ENCODE measurements at places on chromosomes 2 and 18. TPM values are rescaled to one million over a fixed set of nuclear protein-coding genes. Genes with fewer than 3 reads are reported as not detected.

GRCh38 chr18:44518666-44519065 is 162.0 kb upstream of the SETBP1 start:
- no peak for DNase-seq

FNDC4 gene
- total RNA-seq, result 3.1 TPM

SNRNP27 gene
- total RNA-seq, result 37.5 TPM

AOX1 gene
- total RNA-seq, result 33.9 TPM

YES1 gene
- 52.2 TPM for total RNA-seq

DNA sequence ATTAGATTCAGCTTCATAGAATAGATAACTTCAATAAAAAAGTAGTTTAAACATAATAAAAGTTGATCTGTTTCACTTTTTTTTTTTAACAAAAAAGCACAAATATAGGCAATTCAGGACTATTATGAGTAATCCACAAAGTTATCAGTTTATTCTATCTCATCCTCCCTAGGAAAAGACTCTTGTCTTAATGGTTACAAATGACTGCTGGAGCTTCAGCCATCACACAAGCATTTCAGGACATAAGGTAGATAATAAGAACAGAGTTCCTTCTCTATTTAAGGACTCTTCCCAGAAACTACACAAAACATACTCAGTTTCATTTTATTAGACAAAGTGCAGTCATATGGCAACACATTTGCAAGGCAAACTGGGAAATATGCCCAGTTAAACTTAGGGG is 357.6 kb upstream of the SETBP1 start:
- no peak for DNase-seq

- peak; percentile 86 for DNase-seq
Observed at GRCh38 chr2:162073888-162074631, at the start of gene DPP4. DPP4 (minus strand) TSS chr2:162074215; CDS start chr2:162073981, 234 bp downstream.

CRACDL gene
- 8.0 TPM for total RNA-seq

GRCh38 chr18:1499265-1499664 is 594.6 kb downstream of the ADCYAP1 start:
- DNase-seq, result no peak

DNA sequence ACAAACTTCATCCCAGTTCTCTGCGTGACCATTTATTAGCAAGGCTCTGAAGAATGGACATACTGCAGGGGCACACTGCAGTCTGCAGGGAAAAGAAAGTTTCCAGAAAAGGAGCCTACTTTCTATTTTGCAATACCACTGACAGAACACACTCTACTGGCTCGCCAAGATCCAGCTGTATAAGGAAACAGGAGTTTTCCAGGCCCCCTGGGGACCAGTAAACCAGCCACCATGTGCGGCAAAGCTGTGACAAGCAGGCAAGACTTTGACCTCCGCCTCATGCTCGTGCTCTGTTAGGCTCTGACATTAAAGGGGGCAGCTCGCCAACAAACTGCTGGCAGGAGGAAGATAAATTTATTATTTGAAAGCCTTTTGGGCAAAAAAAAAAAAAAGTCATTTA is 67.3 kb downstream of the CCBE1 start:
- DNase-seq, result no peak

- DNase-seq, result no peak
Observed at GRCh38 chr2:31109633-31110192, 28.5 kb downstream of the GALNT14 start.

- DNase-seq, result no peak
Observed at GRCh38 chr18:60411715-60412114, 39.1 kb upstream of the MC4R start.

- no peak for DNase-seq
Observed at GRCh38 chr18:2223449-2223848, 347.9 kb downstream of the METTL4 start.

SEPTIN10 gene
- 79.3 TPM for total RNA-seq

DNA sequence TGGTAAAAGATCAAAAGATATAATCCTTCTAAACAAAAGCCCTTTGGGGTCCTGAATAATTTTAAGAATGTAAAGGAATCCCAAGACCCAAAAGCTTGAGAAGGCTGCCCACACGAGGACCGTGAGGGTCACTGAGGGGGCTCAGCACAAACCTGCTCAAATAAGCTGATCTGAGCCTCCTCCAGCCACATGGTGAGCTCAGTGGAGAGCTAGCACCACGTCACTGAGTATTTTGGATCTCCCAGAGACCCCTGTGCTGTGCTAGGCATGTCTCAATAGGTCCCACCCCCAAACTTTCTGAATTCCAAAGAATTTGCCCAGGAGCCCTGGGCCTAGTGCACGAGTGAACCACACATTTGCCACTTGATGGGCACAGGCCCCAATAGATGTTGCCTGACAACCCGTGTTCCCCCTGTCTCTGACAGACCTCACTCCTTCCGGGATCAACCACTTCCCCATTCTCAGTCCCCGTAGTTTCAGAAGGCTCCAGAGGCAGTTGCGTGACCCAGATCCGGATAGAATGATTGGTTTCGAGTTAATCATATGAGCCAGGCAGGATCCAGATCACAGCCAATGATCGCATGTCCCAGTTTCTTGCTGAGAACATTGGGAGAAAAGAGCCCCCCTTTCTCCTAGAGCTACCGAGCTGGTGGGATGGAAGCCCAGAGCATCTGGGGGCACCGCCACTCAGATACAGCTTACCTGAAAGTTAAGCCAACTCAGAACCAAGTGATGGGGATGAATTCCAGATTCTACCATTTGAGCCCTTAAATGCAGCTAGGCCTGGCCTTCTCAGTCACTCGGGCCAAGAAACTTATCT is 203.8 kb downstream of the TNS1 start:
- DNase-seq, result peak; percentile 30

DNA sequence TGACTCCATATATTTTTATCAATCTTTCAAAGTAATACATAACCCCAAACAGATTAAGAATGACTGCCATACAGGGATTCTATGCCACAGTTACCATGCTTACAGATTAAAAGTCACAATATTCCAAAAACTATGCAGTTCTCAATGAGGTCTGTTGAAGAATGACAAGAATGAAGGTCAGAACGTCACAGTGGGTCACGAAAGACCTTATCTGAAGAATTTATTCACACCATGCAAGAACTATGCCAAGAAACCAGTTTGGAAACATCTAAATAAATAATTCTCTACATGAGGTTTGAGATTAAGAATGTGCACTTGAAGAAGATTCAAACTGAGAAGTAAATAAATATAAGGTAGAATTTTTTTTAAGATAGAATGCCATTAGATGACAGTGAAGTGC is 253.3 kb downstream of the EXOC6B start:
- DNase-seq, result no peak

DNA sequence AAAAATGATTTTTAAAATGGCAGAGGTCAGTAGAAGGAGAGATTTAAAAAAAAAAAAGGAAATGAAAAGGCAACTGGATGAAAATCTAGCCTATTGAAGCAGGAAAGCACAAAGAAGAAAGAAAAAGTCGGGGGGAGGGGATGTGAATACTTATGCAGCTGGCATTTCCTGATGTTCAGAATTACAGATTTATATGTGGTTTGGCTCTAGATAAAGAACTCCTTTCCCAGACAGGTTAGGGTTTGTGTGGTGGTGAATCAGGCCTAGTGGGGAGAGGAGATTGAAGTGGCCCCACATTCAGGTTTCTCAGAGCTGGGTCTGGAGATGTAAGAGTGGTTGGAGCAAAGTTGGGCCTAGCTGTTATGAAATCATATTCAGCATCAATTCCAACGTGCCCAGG is 394.4 kb downstream of the FIGN start:
- DNase-seq, result no peak

- DNase-seq, result peak; percentile 3
Observed at GRCh38 chr2:157052685-157053224, 204.8 kb upstream of the GALNT5 start.

DNA sequence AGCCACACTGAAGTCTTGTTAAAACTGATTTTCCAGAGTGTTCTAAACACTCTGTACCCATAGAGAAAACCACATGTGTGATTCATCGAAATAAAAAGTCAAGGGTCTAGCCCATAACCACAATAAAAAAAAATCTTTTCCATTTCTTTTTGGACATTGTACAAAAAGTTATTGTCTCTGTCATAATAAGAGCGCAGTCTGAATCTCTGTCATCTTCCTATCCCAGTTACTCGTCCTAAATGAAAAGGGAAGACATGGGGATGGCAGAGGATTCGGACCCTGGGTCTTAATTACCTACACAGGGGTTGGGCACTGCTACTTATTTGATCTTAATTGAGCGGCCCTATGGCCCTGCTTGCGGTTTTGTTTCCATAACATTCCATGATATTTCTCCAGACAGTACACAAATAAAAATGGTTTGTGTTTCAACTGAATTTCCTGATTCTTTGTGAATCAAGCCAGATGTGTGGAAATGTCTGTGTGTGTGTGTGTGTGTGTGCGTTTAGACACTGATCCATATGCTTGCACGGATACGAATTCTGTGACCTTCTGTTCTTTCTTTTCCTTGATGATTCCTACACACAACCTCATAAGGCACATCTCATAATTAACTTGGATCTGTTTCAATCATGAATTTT is 133.4 kb upstream of the SPATS2L start:
- DNase-seq, result no peak

GRCh38 chr2:235148201-235149170 is 196.7 kb downstream of the SH3BP4 start:
- no peak for DNase-seq

DNA sequence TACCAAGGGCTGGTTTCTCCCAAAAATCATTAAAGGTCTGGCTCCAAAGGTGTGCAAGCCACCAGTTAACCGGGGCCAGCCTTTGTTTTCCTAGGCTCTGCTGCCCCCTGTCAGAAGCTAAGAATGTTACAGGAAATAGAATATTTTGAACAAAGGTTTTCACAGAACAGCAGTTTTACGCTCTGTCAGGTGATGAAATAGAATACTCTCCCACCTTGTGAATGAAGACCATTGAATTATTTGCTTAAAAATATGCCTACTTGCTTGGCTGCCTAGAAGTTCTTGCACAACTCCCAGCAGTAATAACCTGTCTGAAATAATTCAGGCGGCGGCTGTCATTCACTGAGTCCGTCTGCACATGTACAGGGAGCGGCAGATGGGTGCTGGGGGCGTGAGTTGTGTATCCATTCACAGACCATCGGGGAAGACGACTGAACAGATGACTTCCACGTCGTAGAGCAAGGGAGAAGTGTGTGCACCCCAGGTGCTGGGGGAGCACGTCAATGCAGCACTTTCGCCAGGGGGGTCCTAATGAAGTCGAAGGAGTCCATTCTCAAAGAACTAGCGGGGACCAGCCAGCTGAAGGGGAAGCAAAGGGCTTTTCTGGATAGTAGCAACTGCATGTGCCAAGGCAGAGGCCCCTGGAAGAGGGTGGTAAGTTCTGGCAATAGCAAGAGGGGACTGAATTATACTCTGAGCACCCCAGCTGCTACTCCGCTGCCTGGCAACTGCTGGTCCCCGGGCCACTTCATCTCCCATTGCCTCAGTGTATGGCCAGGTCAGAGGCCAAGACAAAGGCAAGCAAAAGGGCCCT is 56.1 kb downstream of the SF3B1 start:
- DNase-seq, result peak; percentile 60

DNA sequence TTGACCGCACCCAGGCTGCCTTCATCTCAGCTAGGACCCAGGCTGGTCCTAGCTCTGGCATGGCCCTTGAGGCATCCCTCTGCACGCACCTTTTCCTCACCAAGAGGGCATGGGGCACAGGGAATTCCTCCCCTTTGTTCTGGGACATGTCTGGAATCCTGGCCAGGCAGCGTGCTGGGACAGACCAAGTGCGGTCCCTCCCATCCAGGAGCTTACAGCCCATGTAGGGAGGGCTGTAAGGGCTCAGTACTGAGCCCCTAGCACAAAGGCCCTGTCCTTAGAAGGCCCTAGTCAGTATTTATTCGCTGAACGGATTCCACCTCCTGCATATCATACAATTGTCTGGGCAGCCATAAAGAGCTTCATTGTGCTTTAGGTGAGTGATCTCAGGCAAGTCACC is 3.0 kb downstream of the TMEM37 start:
- DNase-seq, result no peak

CREG2 gene
- total RNA-seq, result 0.19 TPM

DNA sequence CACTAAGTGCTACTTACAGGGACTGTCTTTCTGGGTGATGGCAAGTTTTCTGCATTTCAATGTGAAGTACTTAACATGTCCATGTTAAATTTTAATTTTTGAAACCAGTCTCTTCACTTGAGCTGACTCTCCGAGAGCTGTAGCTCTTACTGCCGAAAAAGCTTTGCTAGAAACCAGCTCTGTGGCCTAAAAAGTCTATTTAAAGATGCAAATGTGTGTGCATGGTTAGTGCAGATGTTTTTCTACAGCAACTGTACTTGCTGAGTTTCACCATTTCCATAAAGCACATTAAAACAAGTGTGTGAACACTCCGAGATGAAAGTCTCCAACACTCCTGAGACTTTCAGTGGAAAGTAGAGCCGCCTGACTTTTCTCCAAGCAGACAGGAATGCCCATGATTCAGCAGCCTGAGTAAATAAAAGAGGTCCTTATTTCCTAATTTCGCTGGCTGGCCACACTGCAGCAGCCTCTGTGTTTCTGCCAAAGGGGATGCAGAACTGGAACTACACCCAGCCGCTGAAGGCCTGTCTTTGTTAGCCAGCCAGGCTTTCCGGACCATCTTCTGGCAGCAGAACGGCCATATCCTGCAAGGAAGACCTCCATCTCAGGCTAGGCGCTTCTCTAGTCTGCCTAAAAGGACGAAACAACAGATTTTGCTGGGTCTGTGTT is 121.2 kb downstream of the ZNF521 start:
- DNase-seq, result peak; percentile 42

GRCh38 chr2:99127981-99128380 is 13.5 kb upstream of the C2orf15 start:
- no peak for DNase-seq

DNA sequence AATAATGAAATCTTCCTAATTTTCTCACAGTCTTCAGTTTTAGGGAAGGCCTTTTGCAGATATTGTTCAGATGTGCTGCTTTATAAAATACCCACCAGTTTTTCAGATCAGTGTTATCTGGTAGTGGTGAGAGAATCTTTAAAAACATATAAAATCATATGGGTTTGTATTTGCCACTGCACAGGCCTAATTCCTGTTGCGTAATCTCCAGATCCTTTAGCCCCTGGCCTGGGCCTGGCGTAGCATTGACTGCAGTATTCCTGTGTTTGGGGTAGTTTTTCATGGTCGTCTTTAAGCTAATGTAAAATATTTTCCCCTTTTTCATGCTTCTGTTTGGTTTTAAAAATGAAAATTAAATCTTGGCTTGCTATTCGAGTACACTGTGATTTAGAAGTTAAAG is 43.2 kb downstream of the TSHZ1 start:
- DNase-seq, result no peak

GRCh38 chr2:60976256-60976850 is 41.2 kb upstream of the PEX13 start:
- DNase-seq, result no peak
